HAP-1 (cell line): ENCODE measurements at places on chromosomes 1 and 21.

- DNase-seq, result no peak
Observed at GRCh38 chr1:85417876-85418275, 47.1 kb downstream of the DDAH1 start.

GRCh38 chr1:203906932-203907331 lies 45.5 kb downstream of the SNRPE start:
- DNase-seq, result no peak

- DNase-seq, result no peak
Observed at GRCh38 chr1:38577937-38578270, 281.7 kb downstream of the RRAGC start.

GRCh38 chr1:208179263-208179816 lies 64.8 kb downstream of the PLXNA2 start:
- no peak for DNase-seq

GRCh38 chr1:78069784-78070183 lies 24.0 kb downstream of the GIPC2 start:
- DNase-seq, result no peak

- DNase-seq, result no peak
Observed at GRCh38 chr1:190940951-190941350, 463.3 kb upstream of the BRINP3 start.

GRCh38 chr21:14572204-14572780 lies 26.2 kb upstream of the SAMSN1 start:
- no peak for DNase-seq

- DNase-seq, result no peak
Observed at GRCh38 chr1:194394676-194395075, 1208.3 kb upstream of the B3GALT2 start.

DNA sequence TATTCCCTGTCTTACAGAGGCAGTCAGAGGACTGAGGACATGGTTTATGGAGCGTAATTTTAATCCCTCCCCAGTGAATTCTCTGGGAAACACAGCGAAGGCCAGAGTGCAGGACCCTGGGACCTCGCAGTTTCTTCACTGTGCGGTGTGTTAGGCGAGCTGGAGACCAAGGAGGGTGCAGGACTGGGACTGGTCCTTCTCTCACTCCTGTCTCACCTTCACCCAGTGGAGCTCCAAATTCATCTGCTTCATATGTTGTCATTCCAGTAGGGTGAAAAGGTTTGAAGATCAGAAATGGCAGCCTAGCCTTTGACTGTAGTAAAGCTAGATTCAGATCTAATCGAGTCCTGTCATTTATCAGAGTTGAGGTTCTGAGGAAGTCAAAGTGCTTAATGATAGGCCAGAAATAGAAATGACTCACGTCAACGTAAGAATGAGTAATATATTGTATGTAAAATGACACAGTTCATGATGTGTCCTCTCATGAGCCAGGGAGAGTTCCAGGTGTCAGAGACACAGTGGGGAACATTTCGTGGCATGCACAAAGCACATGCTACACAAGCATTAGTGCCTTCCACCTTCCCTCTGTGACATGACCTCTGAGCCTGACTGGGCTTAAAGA lies 647.5 kb downstream of the SMYD3 start:
- DNase-seq, result no peak

- DNase-seq, result no peak
Observed at GRCh38 chr21:43599728-43600127, 59.6 kb downstream of the HSF2BP start.

- DNase-seq, result no peak
Observed at GRCh38 chr1:231856426-231856825, 229.8 kb downstream of the DISC1 start.

- DNase-seq, result no peak
Observed at GRCh38 chr1:151977662-151978230, 15.9 kb downstream of the S100A10 start.

- no peak for DNase-seq
Observed at GRCh38 chr1:166843769-166844596, 4.7 kb downstream of the POGK start.

GRCh38 chr21:46195595-46196195 lies 11.4 kb upstream of the SPATC1L start:
- DNase-seq, result no peak

DNA sequence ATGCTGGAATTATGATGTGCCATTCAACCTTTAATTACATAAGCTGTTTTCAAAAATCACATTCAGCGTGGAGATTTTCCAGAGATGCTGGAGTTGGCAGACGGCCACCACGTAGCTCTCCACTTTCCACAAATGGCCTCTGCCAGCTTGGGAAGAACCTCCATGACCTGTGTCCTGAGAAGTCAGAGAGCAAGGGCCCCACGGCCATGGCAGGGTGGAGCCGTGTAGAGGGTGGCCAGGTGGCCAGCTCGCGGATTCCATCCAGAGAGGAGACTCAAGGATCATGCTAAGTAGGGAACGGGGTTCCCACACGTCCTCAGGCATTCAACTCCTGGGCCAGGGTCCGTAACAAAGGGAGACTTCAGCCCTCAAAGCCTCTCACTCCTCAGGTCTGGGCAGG lies 1.3 kb upstream of the GALE start:
- DNase-seq, result no peak

- DNase-seq, result peak; percentile 54
Observed at GRCh38 chr1:30929135-30929889, 20.8 kb upstream of the SDC3 start.

- DNase-seq, result no peak
Observed at GRCh38 chr1:19612530-19612929, 31.6 kb upstream of the NBL1 start.

DNA sequence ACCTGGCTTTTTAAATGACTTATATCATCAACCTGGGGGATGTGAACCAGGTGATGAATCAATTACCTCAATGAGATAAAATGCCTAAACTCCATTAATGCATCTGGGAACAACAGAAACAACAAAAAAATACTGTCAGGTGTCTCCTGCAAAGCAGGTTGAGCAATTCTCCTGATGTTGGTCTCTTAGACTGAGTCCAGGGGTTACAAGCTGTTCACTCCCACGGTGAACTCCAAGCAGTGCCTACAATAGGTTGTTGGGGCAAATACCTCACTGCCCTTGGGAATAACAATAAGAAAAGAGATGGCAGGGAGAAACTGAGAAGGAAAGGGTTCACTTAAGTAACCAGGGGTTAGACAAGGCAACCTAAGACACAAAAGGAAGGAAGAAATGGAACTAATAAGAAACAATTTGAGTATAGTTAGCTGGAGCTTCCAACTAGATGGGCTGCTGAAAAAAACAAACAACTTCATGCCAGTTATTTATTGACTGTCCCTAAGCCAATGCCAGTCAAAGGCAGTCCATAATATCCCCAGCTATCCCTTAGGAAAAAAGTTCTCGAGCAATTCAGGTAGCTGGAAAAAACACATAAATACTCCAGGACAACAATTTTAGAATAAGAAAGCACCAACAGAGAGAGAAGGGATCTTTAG lies 97.6 kb upstream of the MAGI3 start:
- DNase-seq, result no peak

DNA sequence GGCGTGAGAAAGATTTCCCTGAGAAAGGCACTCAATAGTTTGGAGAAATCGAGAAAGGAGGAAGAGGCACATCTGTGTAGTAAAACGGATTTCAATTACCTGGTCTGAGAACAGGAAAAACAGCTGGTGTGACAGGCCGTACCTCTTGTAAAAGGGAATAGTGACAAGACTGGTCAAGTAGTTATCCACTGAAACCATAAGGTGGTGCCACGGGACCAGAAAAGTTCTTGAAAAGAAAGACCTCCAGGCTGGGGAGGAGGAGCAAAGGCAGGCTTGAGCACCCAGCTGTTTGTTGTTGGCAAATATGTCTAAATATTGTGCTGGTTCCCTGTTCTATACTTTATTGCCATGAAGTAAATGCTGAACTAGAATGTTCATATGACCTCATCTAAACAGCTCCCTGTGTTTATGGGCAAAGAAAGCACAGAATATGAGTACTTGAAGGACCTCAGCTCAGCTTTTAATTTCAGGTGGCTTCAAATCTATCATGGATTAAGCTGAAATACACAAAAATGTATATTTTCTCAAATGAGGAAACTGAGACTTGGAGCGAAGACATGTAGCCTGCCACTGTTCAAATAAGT lies 4.0 kb downstream of the HAO2 start:
- peak; percentile 72 for DNase-seq

DNA sequence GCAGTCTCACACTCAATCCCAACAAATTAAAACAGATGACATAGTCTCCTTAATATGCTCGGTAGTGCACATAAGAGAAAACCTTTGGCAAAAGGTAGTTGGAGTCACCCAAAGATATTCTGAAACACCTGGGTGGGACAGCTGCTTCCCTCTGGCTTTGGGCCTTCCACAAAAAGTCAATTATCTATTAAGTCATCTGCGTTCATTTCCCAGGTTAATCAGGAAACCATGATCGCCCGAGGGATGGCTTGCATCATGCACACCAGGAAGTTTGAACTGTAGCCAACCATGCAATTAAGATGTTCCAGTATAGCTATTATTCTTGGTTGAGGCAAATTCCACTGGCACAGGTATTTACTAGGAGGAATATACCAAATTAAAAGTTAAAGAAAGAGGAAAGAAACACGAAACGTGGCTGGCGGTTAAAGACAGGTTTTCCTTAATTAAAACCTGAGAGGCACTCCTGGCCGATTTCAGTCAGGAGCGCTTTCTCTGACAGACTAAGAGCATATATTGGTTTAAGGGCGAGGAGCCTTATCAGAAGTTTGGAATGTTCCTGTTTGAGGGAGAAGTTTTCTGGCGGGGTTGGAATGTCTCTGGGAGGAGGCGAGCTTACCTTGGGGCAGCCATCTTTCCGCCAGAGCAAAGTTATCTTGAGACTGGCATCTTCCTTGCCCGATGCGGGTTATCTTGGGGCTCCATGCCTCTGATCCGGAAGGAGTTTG lies 19.9 kb downstream of the CLDN17 start:
- DNase-seq, result no peak

- DNase-seq, result no peak
Observed at GRCh38 chr1:203473781-203474305, 1.8 kb upstream of the PRELP start.

DNA sequence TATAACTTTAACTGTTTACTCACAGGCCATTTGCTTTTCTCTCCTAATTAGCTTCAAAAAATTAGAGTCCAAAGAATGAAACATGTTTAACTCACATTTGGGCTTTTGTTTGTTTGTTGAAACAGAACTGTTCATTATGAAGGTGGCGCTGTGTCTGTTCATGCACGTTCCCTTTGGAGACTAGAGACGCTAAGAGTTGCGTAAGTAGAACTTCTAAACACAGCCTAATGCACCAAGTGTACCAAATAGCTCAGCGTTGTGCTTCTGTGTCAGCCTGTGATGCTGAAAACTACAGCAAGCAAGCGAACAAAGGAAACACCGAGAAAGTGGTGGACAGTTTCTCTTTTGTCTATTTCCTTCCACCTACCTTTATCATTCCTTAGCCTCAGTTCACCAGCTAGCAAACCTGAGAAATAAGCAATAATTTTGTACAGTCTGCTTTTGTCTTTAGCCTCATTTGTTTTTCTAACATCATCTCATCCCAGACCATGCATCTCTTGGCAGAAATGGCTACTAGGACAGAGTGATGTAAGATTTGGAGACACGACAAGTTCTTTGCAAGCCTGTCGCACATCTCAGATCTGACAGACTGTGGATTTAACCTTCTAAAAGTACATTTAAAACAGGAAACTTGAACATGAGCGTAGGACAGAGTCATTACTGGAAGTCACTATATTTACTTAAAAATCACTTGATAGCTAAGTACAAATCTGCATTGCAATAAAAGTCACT lies 375.1 kb downstream of the RYR2 start:
- no peak for DNase-seq

- peak; percentile 80 for DNase-seq
Observed at GRCh38 chr1:225772323-225772768, 5.3 kb upstream of the SRP9 start.

- no peak for DNase-seq
Observed at GRCh38 chr1:154402409-154402921, 2.7 kb upstream of the IL6R start.

DNA sequence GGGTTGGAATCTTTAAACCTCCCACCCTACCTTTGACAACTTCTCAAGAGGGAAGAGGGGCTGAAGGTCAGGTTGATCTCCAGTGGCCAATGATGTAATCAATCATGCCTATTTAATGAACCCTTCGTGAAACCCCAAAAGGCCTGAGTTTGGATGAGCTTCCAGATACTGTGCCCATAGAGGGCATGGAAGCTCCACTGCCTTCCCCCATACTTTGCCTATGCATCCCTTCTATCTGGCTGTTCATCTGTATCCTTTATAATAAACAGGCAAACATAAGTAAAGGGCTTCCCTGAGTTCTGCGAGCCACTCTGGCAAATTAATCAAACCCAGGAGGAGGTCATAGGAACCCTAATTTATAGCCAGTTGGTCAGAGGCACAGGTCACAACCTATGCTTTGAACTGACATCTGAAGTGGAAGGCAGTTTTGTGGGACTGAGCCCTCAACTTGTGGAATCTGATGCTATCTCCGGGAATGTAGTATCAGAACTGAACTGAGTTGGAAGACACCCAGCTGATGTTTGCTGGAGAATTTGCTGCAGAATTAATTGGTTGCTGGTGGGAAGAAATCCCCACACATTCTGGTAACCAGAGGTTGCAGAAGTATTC lies 24.8 kb downstream of the S100A10 start:
- DNase-seq, result no peak

DNA sequence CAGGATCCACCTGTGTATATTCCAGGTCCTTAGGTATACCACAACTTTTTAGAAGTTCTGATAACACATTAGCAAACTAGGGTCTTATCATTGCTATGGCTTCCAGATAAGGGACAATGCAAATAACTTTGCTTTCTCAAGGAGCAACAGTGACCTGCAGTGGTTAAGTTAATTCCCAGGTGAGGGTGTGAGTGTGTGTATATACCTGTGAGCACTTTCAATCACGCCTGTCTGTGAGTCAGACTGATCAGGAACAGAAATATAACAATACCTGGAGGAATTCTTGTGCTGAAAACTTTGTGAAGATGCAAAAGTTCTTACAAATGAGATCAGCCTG lies 317.0 kb downstream of the PAPPA2 start:
- DNase-seq, result no peak
